ENCODE measurements at places on chromosomes 5 and 9. TPM values are rescaled to one million over a fixed set of nuclear protein-coding genes. Genes with fewer than 3 reads are reported as not detected.

DNA sequence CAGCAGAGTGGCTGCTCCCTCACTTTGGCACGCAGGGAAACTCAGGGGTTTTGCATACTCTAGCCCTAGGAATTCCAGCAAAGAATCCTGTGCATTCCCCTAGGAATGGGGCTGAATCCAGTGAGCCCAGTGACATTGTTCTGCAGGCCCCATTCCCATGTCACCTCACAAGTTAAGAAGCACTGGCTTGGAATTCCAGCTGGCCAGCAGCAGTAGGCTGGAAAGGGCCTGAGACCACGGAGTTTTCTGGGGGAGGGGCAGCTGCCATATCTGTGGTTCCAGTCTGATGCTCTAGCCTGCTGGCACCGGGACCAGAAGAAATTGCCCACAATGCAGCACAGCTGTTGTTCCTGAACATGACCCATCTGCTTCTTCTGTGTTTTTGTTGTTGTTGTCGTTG lies 217.6 kb upstream of the DMRTA1 start:
- DNase-seq, result no peak

DNA sequence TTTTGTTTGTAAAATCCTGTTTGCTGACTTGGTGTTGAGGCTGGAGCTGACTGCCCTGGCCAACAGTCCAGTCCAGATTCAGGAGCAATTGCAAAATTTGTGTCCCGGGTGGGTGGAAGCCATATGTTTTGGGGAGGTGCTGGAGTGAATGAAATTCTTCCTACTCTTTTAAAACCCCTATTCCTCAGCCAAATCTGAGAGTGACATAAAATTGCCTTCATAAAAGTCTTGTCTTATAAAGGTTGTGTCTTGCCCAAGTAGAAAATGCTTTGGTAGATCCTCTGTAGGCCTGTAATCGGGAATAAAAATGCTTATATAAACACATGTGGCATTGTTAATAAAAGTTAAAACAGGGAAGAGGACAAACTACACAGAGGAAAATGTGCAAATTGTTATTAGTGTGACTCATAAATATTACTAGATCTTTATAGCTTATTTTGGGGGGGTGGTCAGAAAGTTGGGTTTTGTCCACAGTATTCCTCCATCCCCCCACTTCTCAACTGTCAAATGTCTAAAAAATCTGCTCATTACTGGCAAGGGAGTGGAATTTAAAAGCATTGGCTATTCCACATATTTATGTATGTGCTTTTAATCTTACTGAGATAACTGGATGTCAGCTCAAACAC lies 45.6 kb downstream of the NNT start:
- DNase-seq, result no peak

GRCh38 chr9:131668439-131669268 lies 71.2 kb downstream of the RAPGEF1 start:
- DNase-seq, result no peak

- peak; percentile 89 for DNase-seq
Observed at GRCh38 chr9:136342181-136343120, 15.1 kb downstream of the GPSM1 start.

DNA sequence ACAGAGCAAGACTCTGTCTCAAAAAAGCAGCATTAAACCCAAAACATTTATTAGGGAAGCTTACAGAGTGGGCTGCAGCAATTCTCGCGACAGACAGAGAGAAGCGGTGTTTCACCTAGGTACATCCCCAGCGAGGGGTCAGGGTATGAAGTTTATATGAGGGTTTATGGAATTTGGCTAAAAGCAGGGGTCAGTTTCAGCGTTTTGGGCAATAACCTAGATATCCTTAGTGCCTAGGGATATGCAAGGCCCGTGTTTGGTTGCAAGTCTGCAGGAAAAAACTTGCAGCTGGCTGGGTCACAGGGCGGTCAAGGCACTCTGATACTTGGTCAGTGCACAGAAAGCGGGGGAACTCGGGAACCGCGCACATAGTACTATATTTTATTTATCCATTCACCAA lies 649 bp upstream of the GLE1 start:
- no peak for DNase-seq

DNA sequence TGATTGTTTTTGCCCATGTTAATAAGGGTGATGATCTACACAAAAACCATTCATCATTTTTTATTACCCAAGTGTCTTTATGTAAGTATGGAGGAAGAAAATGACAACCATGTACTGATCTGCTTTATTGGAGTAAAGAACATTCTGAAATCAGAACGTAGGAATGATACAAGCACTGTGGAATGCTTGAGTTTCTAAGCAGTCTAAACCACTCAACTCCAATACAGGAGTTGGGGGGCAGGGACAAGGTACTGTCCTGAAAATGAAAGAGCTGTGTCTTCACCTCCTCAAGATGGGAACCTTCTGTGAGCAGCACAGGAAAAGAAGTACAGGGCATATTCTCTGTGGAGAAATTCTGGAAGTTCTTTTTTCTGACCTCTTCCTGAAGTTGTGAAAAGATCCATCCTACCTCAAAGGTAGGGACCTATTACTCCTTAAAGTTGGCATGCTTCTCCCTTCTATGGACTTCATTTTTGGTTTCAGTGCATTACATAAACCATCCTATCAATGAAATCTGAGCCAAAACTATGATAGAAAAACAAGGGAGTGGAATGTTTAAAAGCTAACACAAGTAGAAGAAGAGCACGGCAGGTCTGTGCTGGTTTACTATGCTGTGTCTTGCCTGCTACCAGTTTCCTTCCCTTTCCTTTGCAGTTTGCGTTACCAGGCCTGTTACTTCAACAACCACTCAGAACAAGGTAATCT lies 202.6 kb downstream of the SEMA5A start:
- DNase-seq, result no peak

DNA sequence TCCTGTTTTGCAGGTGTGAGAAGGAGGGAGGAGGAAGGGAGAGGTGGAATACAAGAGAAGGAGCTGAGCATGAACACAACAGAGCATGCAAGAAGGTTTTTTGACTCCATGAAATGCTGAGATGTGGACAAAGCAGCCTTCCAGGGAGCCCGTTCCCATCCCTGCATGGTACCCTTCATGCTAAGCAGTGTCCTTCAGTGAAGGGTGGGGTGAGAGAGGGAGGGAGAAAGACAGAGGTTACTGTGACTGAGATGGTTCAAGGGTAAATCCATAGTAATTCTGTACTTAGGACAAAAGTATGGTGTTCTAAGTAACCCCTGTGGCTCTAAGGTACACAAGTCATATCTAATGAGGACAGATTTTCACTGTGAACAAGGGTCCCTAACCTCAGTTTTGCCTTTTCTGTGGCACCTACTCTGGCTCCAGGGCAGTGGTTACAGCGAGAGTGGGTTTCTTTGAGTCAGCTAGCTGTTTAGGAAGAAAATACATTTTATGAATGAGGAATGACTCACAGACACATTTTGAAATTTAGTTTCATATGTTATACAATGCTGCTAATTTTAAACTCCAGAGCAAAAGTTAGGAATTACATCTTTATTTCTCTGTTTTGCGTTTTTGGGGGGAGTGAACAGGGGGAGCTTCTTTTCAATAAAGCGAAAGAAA lies 184.9 kb upstream of the SLC12A2 start:
- DNase-seq, result no peak

GRCh38 chr5:83151821-83152220 lies 74.5 kb downstream of the XRCC4 start:
- no peak for DNase-seq

GRCh38 chr5:616484-617039 lies 4.4 kb downstream of the CEP72 start:
- DNase-seq, result peak; percentile 32

DNA sequence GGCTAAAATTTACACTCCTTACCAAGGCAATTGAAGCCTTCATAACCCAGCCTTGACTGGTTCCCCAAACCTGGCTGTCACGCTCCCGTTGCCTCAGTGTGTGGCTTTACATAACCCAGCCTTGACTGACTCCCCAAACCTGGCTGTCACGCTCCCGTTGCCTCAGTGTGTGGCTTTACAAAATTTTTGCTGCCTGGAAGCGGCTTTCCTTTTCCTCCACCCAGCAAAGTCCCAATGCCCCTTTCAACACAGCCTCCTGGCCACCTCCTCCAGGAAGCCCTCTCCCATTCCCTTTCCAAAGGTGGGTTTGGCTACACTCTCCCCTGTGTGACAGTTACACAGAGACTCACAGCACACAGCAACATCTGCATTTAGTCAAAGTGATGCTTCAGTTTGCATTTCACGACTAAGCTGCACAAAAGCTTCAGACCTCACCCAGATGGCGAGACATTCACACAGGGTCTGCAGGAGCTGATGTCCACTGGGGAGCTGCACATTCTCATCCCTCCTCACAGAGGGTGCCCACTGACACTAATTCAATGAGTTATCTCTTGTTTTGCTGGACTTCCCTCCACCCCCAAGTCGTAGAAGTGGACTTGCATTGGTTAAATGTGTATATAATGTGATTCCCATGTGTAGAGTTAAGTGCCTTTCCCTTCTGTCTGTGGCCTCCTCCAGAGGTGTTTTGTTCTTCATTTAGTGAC lies 156.6 kb upstream of the PHYKPL start:
- DNase-seq, result peak; percentile 53

GRCh38 chr5:120304663-120305062 lies 159.4 kb upstream of the PRR16 start:
- no peak for DNase-seq

DNA sequence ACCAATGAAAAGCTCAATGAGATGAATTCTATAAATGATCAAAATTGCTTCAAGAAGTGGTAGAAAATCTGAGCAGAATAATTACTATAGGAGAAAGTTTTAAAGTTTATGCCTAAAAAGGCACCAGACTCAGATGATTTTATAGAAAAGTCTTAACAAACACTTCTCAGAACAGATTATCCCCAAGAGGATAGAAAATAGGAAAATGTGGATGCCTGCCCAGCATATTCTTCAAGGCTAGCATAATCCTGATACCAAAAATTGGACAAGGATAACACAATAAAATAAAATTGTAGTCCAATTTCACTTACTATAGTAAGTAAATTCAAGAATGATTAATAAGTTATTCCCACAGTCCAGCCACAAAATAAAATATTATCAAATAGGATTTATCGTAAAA lies 397.0 kb downstream of the NR2F1-AS1 start:
- DNase-seq, result no peak

DNA sequence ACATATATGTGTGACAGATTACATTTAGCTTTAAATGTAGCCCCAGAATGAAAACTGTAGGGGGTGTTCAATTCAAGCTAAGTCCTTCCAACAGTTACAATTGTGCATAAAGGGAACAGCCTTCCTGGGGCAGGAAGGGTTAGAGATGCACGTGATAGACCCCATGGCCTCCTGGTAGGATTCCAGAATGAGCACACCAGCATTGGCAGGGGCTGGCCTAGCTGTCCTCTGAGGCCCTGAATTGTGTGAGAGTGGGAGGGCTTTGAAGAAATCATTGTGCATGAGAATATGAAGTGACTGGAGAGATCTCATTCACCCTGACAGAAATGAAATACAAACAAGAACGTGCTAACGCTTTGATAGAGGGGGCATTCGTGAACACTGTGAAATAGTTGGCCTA lies 663.8 kb upstream of the KLF4 start:
- DNase-seq, result no peak

- no peak for DNase-seq
Observed at GRCh38 chr9:34630402-34631154, 1.7 kb upstream of the ARID3C start.

DNA sequence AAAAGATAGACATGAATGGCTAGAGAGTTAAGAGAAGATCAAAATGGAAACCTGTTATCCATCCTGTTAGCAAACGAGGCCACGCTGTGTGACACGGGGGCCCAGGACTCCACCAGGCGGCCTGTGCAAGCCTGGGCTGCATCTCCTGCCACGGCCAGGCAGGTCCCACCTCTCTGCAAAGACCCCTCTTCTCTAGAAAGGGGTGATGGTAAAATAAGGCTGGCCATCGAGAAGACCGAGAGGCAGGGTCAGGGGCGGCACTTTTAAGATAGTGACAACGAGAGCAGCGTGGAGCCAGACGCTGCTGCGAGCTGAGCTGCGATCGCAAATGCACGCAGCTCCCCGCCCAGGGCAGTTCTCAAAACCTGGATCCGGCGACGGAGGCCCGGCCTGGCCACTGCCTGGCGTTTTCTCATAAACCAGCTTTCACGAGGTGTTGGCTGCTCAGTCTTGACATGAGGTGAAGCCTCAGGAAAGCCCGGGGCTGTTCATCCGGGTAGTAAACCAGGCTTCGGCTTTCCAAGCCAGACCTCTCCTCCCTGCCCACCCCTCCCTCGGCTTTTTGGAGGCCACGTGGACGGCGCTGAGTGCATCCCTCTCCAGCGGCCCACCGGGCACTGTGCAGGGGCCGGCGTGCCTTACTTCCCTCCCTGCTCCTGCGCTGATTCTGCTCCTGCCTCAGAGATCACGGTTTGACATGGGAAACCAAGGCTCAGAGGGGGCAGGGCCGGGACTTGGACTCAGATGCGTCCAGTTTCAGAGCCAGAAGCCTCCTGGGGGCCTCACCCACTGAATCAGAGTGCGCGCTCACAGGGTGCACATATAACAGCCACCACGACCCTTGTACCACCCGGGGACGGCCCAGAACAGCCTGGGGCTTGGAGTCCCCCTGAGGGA lies 151.6 kb upstream of the PHYKPL start:
- peak; percentile 24 for DNase-seq

DNA sequence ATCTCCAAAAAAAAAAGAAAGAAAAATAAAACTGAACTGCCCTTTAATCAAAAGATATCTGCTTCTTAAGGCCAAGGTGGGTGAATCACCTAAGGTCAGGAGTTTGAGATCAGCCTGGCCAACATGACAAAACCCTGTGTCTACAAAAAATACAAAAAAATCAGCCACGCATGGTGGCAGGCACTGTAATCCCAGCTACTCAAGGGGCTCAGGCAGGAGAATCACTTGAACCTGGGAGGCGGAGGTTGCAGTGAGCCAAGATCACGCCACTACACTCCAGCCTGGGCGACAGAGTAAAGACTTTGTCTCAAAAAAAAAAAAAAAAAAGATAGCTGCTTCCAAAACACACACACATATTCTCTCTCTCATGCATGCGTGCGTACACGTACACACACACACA lies 17.8 kb downstream of the SCAI start:
- no peak for DNase-seq

DNA sequence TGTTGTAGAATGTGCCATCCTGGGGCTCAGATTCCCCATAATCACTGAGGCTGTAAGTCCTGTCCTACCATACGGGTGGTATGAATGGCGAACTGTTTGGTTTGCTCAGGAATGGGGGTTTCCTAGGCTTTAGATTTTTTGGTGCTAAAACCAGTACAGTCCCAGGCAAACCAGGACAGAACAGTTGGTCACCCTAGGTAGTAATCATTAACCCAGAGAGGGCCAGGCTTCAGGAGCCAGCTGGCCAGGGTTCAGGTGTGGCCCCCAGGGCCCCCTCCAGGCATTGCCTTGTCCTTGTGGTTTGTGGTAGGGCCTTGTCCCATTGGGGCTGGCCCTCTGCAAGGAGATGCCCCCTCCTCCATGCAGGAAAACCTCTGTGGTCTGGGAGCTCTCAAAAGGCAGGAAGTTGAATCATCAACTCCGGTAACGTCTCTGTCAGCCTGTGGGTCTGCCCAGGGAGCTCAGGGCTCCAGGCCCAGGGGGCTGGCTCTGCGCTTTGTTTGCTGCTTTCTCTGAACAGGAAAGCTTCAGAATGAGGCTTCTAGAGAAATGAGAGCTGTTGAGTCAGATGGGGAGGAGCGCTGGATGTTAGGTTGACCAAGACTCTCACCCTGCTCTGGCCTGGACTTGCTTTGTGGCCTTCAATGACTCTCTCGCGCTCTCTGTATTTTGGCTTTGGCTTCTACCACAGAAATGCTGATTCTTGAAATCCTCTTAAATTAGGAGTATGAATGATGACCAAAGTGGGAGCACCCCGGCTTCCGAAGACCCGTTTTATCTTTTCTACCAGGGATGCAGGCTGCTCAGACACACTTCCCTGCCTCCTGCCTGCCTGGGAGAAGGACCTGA lies 22.2 kb upstream of the JADE2 start:
- DNase-seq, result peak; percentile 62

Gene EPB41L4A
- 44.8 TPM for total RNA-seq

Gene TGFBR1
- total RNA-seq, result 78.8 TPM

Gene RASGEF1C
- total RNA-seq, result not detected

Gene HSPA5
- 201 TPM for total RNA-seq

Gene ABITRAM
- total RNA-seq, result 16.5 TPM
